ENCODE measurements at places on chromosomes 3 and 15.

- no peak for DNase-seq
These were observed 211.3 kb upstream of the NSMCE3 start for GRCh38 chr15:29480949-29481348.

DNA sequence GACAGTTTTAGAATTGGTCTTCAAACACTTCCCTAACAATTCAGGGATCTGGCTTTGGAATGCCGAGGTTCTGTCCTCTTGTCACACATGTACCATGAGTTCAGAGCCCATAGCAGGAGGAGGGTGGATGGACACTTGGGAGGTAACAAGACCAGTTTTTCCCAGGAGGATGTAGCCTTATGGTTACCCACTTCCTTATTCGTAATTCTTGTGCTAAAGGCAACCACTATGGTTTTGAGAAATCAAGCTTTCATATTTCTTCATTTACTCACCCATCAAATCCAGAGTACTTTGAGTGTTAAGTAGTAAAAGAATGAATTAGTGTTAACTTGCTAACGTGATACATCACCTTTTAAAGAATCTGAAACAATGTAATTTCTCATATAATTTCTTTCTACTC lies 479.6 kb upstream of the ALCAM start:
- DNase-seq, result no peak

DNA sequence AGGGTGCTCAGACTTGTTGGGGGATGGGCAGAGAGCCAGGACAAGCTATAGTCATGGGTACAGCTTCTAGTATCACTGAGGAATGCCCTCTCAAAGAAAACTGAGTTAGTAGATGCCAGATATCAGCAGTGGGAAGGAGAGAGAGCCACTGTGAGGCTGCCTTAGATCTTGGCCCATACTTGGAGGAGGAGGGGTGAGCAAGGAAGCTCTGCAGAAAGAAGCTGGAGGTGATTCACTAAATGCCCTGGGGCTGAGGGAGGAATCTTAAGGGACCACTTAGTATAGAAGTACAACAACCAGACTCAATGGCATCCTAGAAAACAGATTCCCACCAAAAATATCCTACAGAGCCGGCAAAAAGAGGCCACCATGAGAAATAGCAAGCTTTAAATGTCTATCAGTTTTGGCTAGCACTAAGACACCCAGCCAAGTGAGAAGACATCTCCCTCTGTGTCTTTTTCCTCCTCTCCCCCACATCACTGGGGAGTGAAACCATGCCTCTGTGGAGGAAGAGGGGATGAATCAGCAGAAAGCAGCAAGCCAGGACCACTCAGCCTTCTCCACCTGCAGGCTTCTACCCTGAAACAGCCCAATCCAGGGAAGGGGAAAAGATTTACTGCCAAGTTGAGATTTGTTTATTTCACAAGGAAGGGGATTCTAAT lies 282.5 kb upstream of the STT3B start:
- DNase-seq, result no peak

GRCh38 chr3:11455956-11456355 lies 183.8 kb downstream of the ATG7 start:
- DNase-seq, result no peak

- no peak for DNase-seq
These were observed 29.0 kb downstream of the CCDC80 start for GRCh38 chr3:112611752-112612515.

DNA sequence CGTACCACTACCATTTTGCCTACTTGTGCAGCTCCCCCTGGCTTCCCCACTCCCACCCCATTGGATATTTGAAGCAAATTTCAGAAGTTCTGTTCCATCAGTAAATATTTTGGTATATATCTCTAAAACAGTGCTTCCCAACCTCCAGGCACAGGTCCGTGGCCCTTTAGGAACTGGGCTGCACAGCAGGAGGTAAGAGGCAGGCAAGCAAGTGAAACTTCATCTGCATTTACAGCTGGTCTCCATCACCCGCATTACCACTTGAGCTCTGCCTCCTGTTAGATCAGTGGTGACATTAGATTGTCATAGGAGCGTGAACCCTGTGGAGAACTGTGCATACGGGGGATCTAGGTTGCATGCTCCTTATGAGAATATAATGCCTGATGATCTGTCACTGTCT lies 97.2 kb upstream of the LRRFIP2 start:
- no peak for DNase-seq

DNA sequence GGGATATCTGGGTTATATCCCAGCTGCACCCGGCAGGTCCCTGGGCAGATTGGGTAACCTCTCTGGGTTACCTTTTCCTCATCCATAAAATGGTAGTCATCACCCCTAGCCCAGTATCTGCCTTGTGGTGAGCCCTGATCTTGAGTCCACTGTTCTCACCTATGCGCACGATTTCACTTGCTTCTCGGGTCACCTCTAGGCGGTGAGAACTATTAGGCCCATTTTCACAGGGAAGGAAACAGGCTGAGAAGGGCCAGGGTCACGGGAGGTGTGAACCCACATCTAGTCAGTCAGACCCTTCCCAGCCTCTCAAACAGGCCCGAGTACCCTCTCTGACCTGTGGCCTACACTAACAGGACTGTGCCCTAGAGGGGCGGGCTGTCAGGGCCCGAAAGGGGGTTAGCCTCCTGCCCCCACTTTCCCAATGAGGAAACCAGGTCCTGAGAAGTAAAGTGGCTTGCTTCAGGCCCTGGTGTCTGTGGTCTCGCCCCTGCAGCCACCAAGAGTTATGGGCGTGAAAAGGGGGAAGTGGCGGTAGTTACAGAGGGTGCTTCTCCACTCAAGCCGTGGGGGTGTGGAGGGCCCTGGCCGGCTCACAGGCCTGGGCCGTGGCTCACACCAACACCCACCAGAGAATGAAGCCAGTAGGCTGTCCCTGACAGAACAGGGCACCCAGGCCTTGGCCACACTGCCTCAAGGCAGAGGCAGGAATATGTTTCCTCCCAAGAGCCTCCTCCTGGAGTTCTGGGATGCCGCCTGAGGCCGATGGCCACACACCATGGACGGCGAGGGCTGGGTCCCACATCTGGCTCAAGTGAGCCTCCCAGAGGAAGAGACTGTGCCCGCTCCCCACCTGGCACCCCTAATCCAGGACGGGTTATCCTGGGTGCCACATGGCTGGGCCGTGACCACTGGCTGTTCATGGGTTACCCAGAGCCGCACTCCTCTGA lies 19.5 kb downstream of the PSTPIP1 start:
- DNase-seq, result no peak

DNA sequence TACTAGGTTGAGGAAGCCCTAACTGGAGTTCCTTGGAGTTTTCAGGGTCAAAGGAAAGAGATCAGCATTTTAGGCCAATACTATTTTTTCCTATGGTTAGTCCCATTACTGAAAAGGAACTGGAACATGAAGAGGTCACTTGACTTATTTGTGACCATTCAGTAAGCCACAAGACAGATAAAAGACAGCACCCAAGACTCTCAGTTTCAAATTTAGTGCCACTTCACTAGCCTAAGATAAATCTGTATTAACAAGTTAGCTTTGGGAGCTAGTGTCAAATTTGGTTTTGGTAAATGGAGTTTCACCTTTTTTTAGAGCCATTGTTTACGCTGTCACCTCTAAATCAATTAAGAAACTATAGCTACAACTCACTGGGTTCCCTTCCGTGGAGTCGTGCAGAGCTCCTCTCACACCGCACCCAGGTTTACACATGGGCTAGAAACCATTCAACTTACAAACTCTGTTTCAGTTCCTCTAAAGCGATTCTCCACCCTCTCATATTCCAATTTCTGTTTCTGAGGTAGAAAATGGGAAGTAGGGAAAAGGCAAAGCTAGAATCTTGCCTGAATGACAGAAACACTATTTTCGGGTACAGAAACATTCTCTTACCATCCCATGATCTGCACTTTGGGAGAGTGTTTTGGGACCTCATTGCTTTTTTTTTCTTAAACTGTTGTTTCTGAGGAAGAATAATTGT lies 14.4 kb downstream of the CCDC32 start:
- DNase-seq, result no peak
